ENCODE measurements at places on chromosomes 5 and 9.
A peak's percentile ranks its signal among the peaks of the same experiment; 100 is the strongest.

DNA sequence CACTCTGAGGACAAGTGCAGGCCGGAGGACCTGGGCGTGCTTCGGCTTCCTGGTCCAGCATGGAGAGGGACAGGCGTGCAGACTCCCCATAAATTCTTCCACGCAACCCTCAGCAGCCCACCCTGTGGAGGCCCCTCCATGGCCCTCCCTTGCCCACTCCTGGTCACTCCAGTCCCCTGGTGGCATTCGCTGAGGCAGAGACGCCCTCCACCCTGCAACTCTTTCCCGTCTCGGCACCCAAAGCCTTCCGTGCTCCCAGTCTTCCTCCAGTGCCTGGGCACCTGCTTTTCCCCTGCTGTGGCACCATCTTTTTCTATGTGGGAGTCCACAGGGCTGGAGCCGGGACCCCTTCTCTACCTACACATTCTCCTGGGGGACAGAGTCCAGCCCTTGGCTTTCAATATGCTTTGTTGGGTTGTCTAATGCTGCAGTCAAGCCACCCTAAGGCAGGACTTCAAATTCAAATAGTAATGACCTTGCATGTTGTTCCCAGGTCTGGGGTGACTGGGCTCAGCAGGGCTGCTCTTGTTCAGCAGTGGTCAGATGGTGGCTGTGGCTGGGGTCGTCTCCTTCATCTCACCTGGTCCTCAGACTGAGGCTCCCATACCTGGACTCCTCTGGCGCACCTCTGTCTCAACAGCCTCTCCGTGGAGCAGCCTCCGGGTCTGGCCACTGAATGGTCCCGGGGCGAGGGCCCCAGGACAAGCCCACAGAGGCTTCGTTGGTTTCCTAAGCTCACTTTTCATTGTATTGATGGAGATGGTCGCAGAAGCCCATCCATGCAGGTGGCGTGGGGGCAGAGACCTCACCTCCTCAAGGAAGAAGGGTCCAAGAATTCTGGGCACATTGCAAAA, 15.2 kb downstream of the MRPL36 start:
- no peak for DNase-seq

DNA sequence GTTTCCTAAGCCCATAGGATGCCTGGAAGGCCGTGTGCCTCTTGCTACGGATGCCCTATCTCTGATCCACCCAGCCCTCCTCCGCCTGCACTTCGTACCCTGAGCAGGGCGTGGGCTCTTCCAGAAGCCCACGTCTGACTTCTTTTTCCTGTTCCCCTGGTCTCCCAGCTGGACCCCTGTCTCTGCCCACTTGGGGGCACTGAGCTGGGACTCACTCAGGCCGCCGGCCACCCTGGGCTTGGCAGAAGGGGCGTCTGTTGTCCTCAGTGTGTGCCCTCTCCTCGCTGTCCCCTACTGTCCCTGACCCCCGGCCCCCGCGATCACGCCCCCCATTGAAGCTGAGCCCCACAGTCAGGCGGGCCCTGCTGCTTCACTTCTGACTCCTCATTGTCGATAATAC, 22.0 kb upstream of the RXRA start:
- DNase-seq: no peak

GRCh38 chr9:36987891-36988290, 46.2 kb downstream of the PAX5 start:
- DNase-seq: no peak

DNA sequence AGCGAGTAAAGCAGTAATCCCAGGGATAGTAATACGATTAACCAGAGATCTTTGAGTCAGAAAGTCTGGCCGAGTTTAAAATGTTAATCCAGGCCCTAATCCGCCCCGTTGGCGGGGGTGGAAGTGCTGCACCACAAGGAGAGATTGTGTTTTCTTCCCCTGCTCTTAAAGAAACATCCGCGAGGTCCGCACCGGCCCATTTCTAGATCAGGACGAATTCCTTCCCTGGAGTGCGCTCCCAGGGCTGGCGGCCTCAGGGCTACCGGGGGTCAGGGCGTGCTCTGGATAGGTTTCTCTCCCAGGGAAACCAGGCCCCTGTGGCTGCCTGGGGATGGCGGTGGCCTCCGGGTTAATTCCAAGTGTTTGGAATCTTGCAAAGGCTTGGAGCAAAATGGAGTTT, 9.3 kb upstream of the NEUROG1 start:
- no peak for DNase-seq

DNA sequence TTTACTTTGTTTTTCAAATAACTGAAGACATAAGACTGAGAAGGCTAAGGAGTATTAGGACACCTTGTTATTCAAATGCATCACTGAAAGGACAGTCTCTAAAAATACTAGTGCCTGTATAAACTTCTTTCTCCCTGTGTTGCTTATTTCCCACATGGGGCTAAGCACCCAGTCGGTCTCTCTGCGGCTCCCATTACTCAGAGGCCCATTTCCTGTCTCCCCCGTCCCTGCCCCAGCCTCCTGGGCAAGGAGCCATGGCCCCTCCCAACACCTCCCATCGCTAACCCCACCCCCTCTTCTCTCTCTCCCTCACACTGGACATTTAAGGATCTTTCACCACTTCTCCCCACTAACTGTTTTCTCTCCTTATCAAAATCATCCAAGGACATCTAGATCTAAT, 81.9 kb downstream of the EBF1 start:
- no peak for DNase-seq

- no peak for DNase-seq
Observed at GRCh38 chr9:123350590-123351310, 5.2 kb upstream of the CRB2 start.

GRCh38 chr9:121399883-121400607, 30.0 kb upstream of the STOM start:
- DNase-seq: peak; percentile 6

GRCh38 chr9:70015099-70015498, 28.5 kb upstream of the MAMDC2 start:
- no peak for DNase-seq

- no peak for DNase-seq
Observed at GRCh38 chr5:157799578-157799977, 56.1 kb downstream of the LSM11 start.

GRCh38 chr9:101650142-101650541, 55.4 kb upstream of the PPP3R2 start:
- DNase-seq: no peak

GRCh38 chr9:123679330-123679987, 250.5 kb downstream of the DENND1A start:
- no peak for DNase-seq
